ENCODE measurements at places on chromosomes 3 and 15. TPM values are rescaled to one million over a fixed set of nuclear protein-coding genes. Genes with fewer than 3 reads are reported as not detected.

DNA sequence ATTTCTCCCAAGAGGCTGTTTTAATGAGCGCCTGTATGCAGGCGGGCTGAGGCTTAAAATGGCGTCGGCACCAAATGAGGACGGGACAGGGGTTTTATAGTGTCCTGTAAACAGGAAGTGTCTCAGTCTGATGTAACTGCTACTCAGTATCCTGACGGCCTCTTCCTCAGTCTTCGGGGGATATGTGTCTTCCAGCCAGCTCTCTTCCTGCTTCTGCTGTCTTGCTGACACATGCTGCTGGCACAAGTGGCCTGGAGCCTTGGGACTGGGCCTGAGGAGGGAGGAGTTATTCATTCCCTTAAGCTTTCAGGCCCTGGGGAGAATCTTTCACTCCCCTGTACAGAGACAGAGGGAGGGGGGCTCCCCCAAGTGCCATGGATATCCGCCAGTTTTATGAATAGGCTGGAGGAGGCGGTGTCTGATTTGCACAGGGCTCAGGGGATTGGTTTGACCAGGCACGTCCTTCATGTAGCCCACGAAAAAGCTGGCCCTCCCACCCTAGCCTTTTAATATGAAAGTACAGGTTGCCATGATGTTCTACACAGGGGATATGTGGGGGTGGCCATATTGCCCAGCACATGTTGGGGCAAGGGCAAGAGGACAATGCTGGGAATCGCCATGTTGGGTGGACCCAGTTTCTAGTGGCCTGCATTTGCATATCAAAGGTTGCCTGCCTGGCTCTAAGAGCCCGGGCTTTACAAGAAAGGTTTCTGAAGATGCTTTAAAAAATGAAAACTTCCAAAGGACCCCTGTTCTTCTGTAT is 19.9 kb downstream of the NDUFB4 start:
- DNase-seq = peak; percentile 80

DNA sequence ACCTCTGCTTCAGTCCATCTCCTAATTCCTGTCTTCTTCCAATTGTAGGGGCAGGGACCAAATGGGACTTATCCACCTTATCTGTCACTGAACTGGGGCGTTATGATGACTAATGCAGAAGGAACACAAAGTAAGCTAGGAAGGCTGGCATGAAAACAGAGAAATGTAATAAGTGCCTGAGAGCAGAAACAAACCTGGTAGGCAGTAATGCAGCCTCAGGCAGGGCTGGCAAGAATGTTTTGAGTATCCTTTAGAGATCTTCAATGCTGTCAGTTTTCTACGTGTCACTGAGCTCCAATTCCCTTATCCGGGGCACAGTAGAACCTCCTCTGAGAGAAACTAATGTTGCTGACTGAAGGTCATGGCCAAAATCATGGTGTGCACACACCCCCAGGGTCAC is 246.2 kb upstream of the TBL1XR1 start:
- peak; percentile 71 for DNase-seq

MED12L gene
- 2.0 TPM for total RNA-seq

GRIP2 gene
- 0.07 TPM for total RNA-seq
